Suprapubic skin (tissue), 4 donors: ENCODE measurements at places on chromosomes 7 and 10.

- no peak for DNase-seq
These were observed 16.5 kb downstream of the AVL9 start for GRCh38 chr7:32511791-32512190.

GRCh38 chr7:17467386-17467945, 169.0 kb downstream of the AHR start:
- DNase-seq = no peak

DNA sequence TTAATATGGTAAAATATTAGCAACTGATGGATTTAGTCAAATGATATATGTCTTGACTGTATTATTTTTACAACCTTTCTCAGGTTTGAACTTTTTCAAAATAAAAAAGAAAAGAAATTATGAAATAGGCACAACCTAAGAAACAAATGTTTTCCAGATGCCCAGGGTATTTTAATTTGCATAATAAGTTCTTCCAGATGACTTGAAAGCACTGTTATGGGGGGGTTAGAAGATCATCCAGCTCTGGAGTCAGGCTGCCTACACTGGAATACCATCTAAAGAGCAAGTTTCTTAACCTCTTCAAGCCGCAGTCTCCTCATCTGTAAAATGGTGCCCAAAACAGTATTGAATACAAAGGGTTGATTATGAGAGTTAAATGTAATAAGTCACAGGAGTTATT, 32.1 kb downstream of the CREB3L2 start:
- no peak for DNase-seq

- DNase-seq = no peak
These were observed 19.6 kb upstream of the CTTNBP2 start for GRCh38 chr7:117892821-117893220.

- DNase-seq = no peak
These were observed 308.5 kb downstream of the WDR11 start for GRCh38 chr10:121159670-121160069.

DNA sequence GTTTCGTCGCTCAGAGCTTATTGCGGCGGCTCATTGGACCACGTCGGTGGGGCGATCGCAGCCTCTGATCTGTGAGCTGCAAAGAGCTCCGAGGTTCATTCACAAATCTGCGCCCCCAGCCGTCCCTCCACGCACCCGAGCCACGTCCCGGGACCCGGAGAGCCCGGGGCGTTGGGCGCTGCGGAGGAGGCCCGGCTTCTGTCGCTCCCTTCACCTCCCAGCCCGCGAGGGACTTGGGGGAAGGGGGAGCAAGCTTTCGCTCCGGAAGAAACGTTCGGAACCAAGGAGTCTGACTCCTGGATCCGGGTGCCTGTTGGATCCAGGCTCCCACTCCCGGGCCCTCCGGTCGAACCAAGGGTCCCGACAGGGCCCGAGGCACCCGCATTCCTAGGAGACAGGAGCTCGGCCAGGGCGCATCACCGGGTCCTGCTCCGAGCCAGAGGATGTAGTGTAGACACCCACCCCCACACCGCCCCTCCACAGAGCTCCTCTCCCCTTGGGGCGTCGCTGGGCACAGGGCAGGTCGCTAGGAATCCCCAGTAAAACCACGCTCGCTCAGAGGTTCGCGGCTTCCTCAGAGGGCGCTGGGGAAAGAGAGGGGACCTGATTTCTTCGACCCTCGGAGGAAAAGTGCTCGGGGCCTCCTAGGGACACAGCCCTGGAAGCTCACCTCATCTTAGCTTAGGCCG, 7.9 kb upstream of the EN2 start:
- no peak for DNase-seq

DNA sequence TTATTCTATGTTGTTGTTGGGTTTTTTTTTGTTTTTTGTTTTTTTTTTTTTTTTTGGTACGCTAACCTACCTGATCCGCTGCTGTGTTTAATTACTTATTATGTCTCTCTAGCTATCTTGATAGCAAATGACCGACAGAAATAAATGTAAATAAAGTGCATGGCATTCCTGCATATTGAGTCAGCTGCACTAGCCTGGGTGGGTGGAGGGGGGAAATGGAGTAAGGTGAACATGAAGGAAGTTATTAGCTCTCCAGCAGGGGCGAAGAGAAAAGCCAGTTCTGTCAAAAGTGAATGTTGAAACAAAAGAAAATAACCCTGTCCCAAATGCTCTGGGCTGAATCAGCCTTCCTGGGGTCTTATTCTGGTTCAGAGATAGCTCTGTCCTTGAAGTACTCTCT, 210.7 kb upstream of the MDFIC start:
- no peak for DNase-seq

DNA sequence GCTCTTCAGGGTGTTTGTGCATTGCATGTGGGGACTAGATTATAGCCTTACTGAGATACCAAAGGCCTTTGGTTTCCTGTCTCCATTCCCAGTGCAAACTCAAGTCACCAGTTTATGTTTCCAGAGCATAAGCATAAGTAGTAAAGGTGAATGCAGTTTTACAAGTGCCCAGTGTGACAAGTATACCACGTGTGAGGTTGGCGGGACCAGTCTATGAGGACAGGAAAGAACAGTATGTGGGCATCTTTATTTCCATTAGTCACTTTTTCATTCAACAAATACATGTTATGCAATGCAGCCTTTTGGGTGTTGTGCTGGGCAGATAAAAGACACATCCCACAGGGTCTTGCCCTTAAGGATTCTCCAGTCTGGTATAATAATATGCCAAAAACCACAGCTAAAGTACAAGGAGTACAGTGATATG, 146.5 kb downstream of the ARID5B start:
- no peak for DNase-seq

DNA sequence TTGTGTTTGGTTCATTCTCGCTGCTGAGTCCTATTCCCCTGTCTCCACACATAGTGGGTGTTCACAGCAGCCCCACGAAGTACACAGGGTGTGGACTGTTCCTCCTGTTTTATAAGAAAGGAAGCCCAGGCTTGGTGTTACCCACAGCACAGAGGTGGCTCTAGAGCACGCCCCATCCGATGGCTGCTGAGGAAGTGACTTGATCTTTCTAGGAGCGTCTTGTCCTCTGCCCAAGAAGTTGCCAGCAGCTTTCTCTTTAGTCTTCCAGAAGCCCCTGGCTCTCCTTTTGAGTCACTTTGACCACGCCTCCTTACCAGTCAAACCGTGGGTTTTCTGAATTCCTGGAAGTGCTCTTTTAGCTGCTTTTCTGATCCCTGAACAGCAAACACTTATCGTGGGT, 94.0 kb downstream of the GRK5 start:
- no peak for DNase-seq

DNA sequence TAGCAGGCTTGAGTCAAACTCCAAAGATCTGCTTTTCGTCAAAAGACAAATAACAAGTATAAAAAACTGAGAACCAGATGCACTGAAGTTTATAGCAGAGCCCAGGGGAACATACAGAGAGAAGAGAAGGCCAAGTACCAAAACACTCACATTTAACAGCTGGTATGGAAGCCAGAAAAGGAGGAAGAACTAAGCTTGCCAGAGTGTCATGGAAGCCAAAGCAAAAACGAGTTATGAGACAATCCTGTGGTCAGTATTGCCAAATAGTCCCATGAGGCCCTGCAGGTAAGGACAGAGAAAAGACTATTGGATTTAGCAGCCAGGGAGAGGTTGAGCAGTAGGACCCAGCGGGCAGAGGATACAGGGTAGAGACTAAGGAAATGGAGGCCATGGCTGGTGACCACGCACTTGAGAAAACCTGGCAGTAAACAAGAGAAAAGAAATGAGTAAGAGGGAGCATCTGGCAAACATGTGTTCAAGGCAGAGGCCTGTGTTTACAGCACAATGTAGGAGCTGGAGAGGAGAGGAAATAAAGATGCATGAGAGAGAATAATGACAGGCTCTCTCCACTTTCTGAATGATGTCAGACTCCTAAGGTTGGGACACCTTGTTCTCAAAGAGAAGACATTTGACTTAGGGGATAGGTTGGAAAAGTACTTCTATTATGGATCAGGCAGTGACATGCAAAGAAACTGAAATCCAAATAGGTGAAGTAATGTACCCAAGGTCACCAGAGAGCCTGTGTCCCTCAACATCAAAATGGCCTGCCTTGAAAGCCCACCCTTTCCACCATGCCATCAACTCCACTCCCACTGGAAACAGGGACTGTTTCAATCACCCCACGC, 9.1 kb downstream of the CREB3L2 start:
- DNase-seq = peak; percentile 75

- no peak for DNase-seq
These were observed 498.1 kb downstream of the PLXNA4 start for GRCh38 chr7:132077971-132078685.

- no peak for DNase-seq
These were observed 108.7 kb upstream of the ADAM12 start for GRCh38 chr10:126496771-126497545.

GRCh38 chr7:137316648-137317353, 26.7 kb downstream of the PTN start:
- DNase-seq = no peak

DNA sequence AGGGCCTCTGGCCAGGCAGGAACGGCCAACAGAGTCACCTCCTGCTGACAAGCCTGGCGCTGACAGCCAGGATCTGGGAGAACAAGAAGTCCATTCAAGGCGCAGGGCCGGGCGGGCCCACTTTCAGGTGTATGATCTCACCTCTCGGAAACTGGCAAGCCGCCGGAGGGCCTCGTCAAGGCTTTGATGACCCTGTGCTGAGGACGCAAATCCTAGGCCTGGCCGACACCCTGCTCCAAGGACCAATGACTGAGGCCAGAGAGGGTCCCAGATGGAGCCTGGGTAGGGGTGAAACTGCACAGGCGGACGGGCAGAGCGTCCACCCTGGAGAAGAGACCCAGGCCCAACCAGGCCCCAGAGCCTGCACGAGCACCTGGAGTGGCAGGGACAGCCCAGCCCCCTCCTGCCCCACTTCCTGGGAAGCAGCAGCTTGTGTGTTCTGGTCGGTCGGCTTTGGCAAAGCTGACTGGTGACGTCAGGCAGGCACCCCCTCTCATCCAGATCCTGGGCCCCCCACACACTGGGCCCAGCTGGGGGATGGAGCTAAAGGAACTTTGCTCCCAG, 30.6 kb downstream of the MYL10 start:
- DNase-seq = no peak

DNA sequence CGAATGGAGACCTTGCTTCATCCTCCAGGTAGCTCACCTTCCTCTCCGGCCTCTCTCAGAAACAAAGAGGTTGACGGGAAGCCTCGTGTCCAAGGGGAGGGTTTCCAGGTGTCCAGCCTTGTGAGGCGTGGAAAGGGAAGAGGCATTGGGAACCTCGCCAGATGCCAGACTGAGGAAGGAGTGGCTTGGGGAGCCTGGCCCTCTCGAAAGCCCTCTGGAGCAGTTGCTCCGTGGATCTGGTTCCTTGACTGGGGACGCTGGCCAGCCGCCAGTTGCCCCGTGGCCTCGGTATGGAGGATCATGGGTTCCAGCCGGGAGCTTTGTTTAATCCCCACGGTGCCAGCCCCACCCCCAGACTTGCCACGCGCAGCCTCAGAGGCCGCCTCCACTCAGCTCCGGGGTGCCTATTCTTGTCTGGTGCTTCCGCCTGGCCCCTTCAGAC, 30.3 kb upstream of the SUN1 start:
- no peak for DNase-seq

DNA sequence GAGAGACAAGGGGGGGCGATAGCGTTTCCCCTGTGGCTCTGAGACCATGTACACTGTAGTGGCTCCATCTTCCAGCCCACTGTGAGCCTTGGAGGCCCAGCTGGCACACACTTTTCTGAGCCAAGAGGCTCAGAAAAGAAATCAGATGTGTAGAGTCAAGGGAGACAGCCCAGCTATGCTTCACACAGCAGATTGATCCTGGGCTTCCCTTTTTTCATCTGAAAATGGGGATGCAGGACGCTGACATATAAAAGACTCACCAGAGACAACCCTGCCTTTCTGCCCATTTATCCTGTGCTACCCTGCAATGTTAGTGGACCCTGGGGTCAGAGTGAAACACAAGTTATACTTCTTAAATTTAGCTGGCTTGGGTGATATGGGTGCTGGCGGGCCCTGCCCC, 14.3 kb downstream of the TMEM273 start:
- no peak for DNase-seq

DNA sequence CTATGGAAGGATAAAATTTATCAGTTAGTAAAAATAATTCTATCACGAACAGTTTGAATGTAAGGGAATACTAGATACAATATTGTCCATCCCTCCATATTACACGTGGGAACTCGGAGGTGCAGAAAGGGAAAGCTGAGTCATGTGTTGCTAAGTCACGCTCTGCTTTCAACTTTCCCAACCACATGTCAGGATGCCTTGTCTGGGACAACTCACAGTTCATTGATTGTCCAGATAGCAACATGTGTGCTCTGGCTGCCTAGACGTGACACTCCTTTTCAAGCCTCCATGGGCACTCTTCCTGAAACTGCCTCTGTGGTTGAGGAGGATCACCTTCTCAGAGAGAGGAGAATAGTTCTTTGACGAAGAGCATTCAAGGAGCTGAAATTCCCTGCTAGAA, 808.1 kb downstream of the GRID1 start:
- no peak for DNase-seq

DNA sequence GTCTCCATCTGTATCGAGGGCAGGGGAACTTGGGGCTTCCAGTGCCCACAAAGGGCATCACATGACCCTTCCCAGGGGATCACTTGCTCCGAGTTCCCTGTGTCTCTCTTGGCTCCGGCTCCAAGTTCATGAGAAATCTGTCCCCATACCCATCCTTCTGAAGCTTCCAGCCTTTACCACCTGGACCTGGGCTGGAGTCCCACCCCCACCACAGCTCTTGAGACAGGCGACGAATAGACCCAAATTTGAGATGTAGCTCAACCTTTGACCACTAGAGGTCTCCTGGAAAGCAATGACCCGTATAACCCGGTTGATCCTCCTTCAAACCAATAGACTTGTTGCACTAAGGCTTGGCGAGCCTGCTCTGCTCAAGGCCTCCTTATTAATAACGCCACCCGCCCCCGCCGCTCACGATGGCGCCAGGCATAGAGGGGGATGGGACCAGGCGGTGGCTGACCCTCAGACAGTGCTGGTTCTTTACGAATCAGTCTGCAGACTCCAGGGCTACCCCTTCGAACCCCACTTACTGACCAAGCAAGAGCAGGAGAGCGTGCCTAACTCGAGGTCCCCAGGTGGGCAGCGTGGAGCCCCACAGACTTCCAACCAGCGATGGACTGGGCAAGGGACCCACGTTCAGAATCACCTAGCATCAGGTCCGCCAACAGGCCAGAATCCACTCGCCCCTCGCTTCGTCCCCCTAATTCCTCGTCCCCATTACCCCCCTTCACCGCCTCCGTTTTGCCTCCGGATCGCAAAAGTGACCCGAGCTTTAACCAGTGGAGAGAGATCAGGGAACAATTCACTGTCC, 4.4 kb upstream of the ARID5B start:
- DNase-seq = peak; percentile 82

DNA sequence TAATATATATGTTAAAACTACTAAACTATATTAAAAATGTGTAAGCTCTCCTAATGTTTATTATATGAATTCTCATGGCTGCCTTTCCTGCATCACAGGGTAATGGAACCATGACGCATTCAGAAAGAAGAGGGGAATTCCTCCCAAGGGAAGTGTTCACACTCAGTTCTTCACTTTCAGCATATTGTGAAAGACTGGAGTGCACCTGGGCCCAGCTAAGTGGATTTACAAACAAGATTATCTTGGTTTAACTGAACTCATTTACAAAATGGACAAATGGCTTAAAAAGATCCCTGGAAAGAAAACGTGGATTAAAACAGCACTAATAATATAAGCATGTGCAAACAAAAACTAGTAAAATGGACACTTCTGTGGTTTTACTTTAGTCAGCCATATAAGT, 149.8 kb downstream of the DOCK4 start:
- DNase-seq = no peak
